ENCODE measurements at places on chromosomes 13 and 19. TPM values are rescaled to one million over a fixed set of nuclear protein-coding genes. Genes with fewer than 3 reads are reported as not detected.

Gene SLAIN1
- total RNA-seq: 0.65 TPM

Gene OR7A5
- not detected for total RNA-seq

Gene OR10H2
- not detected for total RNA-seq

Gene CLEC4M
- not detected for total RNA-seq

Gene VSTM2B
- total RNA-seq: not detected

Gene ZNF726
- total RNA-seq: 0.54 TPM

Gene FGF21
- total RNA-seq: not detected

All from cardiac atrium fibroblast (primary cell).